ENCODE measurements at places on chromosomes 5 and 9.

- peak; percentile 65 for DNase-seq
Measured at GRCh38 chr5:138488481-138488945, 23.2 kb downstream of the EGR1 start.

GRCh38 chr9:100521282-100521681 is 48.3 kb downstream of the TMEFF1 start:
- no peak for DNase-seq

DNA sequence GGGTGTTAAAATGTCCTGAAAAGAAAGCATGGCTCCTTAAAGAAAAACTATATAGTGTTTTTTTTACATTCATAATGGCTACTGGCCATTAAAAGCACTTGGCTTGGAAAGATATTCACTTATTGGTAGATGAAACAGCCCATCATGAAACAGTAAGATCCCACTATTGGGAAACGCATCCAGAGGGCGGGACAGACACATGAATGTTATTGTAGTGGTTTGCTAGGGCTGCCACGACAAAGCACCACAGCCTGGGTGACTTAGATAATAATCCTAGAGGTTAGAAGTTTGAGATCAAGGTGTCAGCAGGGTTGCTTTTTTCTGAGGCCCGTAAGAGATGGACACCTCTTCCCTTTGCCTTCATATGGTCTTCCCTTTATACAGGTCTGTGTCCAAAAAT is 139.4 kb upstream of the ANKH start:
- DNase-seq: no peak

DNA sequence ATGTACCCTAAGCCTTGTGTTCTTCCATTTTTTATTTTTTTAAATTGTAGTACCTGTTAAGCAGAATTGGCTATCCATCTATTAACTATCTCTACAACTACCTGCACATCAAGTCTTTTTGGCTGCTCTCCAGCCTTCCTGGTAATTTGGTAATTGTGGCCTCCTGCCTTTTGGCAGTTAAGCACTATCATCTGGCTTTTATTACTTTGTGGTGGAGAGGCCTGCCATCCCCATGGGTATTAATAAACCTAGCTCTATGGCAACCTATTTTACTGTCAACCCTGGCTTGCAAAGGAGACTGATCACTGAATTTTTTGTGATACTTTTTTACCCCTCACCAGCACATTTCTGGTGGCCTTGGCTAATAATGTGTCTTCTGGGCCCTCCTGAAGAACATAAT is 20.5 kb downstream of the SELENOP start:
- no peak for DNase-seq

- no peak for DNase-seq
Measured at GRCh38 chr9:23615569-23615968, 210.5 kb downstream of the ELAVL2 start.

DNA sequence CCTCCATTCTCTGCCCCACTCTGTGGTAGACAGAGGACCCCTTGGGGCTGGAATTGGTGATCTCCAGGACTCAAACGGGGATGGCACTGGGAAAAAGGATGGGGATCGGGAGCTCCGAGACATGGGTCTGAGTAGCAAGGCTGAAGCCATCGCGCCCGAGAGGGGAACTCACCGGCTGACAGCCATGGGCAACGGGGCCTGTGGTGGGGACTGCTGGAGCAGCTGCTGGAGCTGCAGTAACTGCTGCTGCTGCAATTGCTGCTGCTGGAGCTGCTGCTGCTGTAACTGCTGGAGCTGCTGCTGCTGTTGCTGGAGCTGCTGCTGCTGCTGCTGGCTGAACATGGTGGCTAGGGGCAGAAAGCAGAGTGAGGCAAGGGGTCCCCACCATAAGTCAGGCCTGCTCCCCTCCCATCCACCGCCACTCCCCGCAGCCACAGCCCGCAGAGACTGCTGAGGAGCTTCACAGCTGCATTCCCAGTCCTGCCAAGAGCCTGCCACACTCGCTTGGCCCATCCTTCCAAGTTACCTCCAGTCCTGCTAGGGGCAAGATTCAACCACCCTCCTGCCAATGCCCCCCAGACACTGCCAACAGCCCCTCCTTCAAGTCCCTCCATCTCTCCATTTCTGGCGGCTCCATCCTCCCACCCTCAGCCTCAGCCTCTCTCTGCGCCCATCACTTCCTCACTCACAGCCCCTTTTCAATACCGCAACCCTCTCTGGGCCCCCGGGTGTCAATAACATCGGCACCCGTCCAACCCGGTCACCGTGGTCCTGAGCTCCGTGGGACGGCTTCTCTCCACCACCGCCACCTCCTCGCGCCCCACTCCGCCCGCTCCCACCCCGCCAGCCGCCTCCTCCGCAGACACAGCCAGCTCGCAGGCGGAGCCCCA is 611 bp downstream of the CIZ1 start:
- no peak for DNase-seq
